ENCODE measurements at places on chromosomes 6 and 20. TPM values are rescaled to one million over a fixed set of nuclear protein-coding genes. Genes with fewer than 3 reads are reported as not detected.

- no peak for DNase-seq
- no peak overlapping the region for H3K27ac ChIP-seq
- peaks cover 12% of the 10 kb centered on the region for H3K27me3 ChIP-seq
- no peaks in the 10 kb centered on the region for H3K4me1 ChIP-seq
- H3K4me3 ChIP-seq = no peak overlapping the region
Observed at GRCh38 chr6:137087902-137088301, 43.1 kb upstream of the IL20RA start.

- H3K27ac ChIP-seq = peak overlapping the region; percentile 99
- H3K4me3 ChIP-seq = peak overlapping the region; percentile 44
- H3K27me3 ChIP-seq = no peaks in the 10 kb centered on the region
Observed at GRCh38 chr6:157019733-157020132, 242.6 kb downstream of the ARID1B start.

DNA sequence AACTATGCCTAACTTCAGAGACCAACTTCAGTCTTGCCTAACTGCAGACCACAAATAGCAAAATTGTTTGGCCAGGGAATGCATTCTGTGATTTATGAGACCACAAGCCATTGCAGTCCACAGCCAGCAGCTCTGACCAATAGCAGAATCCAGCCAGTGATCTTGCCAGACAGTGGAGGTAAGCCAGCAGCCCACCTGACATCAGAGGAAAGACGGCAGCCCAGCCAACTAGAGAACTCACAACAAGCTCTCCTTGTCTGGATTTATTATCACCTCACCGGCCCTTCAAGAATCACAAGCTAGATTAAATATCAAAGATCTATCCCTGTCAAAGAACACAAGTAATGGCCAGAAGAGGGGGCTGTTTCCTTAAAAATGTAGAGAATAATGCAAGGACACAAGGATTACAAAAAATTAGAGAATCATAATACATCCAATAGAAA lies 66.5 kb upstream of the SLC35F1 start:
- no peaks in the 10 kb centered on the region for H3K36me3 ChIP-seq
- H3K4me1 ChIP-seq = no peaks in the 10 kb centered on the region
- no peaks in the 10 kb centered on the region for H3K27me3 ChIP-seq
- H3K4me3 ChIP-seq = no peak overlapping the region

GRCh38 chr6:151443454-151443853 lies 8.5 kb downstream of the RMND1 start:
- H3K4me1 ChIP-seq = peaks cover 43% of the 10 kb centered on the region
- no peak overlapping the region for H3K27ac ChIP-seq
- no peaks in the 10 kb centered on the region for H3K36me3 ChIP-seq
- no peak for DNase-seq

DNA sequence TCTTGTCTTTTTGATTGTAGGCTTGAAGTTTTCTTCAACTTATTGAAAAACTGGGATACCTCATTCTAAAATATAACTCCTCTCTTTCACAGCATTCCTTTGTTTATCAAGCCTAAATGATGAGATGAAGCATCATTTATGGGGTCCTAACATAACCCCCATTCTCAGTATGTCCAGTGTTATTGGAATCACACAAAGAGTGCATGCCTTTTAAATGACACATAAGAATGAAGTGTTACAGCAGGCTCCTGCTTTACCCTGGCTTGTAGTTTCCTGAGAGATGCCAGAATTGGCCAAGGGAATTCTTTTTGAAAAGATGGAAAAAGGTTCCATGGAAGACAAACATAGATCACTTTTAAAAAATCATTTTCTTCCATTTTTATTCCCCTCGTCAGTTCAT lies 502.4 kb downstream of the BCKDHB start:
- H3K36me3 ChIP-seq = no peaks in the 10 kb centered on the region
- H3K27ac ChIP-seq = peak overlapping the region; percentile 95
- H3K4me3 ChIP-seq = 0 out of 2 replicates have a peak overlapping the region, but pooled peaks have one; percentile 7
- peaks cover 54% of the 10 kb centered on the region for H3K4me1 ChIP-seq

GRCh38 chr20:25090492-25091429 lies 8.8 kb upstream of the VSX1 start:
- no peak overlapping the region for H3K27ac ChIP-seq
- H3K4me1 ChIP-seq = no peaks in the 10 kb centered on the region
- no peak overlapping the region for H3K4me3 ChIP-seq
- peaks cover 49% of the 10 kb centered on the region for H3K27me3 ChIP-seq

DNA sequence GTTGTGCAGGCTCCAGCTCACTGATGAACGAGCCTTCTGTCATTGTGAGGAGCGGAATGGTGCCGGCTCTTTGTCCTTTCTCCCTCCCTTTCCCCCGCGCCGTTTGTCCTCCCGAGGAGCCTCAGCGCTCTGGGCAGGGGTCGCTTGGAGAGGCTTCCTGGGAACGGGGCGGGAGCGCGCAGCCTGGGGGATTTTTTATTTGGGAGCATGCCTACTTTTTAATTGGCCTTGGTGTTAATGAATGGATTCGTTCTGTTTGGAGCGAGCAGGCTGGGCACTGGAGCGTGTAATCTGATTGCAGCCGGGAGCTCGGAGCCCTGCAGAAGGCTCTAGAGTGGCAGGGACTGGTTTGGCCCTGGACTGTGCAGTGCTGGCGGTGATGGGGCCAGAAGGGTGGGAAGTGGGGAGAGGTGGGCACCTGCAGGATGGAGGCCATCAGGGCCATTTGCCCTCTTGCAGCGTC lies 118.8 kb downstream of the CDH4 start:
- no peak overlapping the region for H3K4me3 ChIP-seq
- H3K4me1 ChIP-seq = no peaks in the 10 kb centered on the region
- no peaks in the 10 kb centered on the region for H3K27me3 ChIP-seq
- no peak overlapping the region for H3K27ac ChIP-seq

- DNase-seq = peak; percentile 47
- H3K27me3 ChIP-seq = peaks cover 56% of the 10 kb centered on the region
- H3K4me3 ChIP-seq = peak within 1 kb of the TSS; percentile 67
- H3K27ac ChIP-seq = no peak within 1 kb of the TSS
- no peaks in the 10 kb centered on the region for H3K36me3 ChIP-seq
Observed at GRCh38 chr20:13220904-13221297, at the start of gene ISM1. ISM1 (plus strand) TSS chr20:13221274; CDS start chr20:13221777, 503 bp downstream.

- no peak overlapping the region for H3K4me3 ChIP-seq
- no peaks in the 10 kb centered on the region for H3K4me1 ChIP-seq
- no peaks in the 10 kb centered on the region for H3K27me3 ChIP-seq
- no peak for DNase-seq
- H3K27ac ChIP-seq = no peak overlapping the region
- H3K36me3 ChIP-seq = no peaks in the 10 kb centered on the region
Observed at GRCh38 chr6:156199182-156199581, 578.0 kb upstream of the ARID1B start.

DNA sequence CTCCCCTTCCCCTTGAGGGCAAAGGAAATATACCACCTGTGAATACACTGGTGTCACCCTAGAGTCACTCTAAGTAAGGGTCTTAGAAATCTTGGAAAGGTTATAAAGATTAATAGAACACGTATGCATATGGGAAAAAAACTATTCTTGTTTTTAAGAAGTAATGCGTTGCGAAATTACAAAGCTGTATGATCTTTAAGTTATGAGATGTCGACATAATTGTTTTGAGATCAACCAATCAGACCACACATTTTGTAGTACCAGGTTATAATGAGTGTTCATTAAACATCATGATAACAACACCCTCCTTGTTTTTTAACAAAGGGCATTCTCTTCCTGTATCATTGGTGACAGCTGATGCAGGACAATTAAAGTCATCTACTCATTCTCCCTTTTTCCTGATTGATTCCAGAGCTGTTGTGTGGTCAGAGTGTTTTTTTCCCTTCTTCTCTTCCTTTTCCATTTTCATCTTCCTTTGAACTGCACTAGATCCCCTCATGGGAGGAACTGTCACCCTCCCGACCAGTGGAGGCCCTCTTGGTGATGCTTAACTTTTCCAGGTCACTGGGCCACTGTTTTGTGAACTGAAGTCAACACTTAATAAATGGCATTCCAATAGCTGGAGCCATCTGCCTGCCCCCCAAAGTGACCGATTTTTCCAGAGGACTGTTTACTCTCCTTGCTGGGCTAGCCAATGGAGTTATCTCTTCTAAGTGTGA lies 37.0 kb downstream of the PRDM1 start:
- no peak overlapping the region for H3K27ac ChIP-seq
- no peak overlapping the region for H3K4me3 ChIP-seq
- no peak for DNase-seq
- H3K27me3 ChIP-seq = no peaks in the 10 kb centered on the region
- no peaks in the 10 kb centered on the region for H3K4me1 ChIP-seq

DNA sequence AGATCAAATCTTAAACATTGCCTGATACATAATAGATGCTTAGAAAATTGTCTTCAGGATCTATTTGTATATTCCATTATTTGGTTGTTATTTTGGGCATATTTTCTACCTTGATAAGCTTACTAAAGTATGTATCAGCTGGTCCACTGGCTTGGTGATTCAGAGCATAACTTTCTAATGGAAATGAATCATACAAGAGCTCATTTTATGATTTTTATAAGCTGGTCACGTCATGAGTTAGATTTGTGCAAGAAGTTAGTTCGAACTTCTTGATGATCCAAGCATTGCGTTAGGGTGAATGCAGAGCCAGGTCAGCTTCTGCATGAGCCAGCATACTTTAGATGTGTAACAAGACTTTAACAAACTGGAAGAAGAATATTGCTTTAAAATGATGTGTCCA lies 144.5 kb upstream of the FLRT3 start:
- peaks cover 23% of the 10 kb centered on the region for H3K4me1 ChIP-seq
- H3K27ac ChIP-seq = peak overlapping the region; percentile 28
- no peaks in the 10 kb centered on the region for H3K36me3 ChIP-seq

DNA sequence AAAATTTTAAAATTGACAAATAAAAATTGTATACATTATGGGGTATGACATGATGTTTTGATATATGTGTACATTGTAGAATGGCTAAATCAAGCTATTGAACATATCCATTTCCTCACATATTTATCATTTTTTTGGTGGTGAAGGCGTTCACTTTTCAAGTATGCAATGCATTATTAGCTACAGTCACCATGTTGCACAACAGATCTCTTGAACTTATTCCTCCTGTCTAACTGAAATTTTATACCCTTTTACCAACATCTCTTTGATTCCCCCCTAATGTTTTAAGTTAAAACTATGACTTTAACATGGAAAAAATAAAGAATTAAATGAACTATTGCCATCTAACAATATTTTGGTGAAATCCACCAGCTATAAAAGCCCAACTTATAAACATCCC lies 65.2 kb upstream of the UST start:
- peaks cover 7% of the 10 kb centered on the region for H3K4me1 ChIP-seq
- DNase-seq = peak; percentile 44
- H3K36me3 ChIP-seq = no peaks in the 10 kb centered on the region
- no peak overlapping the region for H3K27ac ChIP-seq
- H3K4me3 ChIP-seq = no peak overlapping the region

GRCh38 chr6:54255886-54256285 lies 52.4 kb upstream of the TINAG start:
- H3K36me3 ChIP-seq = no peaks in the 10 kb centered on the region
- peaks cover 6% of the 10 kb centered on the region for H3K4me1 ChIP-seq
- H3K27me3 ChIP-seq = no peaks in the 10 kb centered on the region

Gene RAB44
- total RNA-seq = not detected

Gene GSTA2
- total RNA-seq = 0.11 TPM

Gene CTAGE9
- not detected for total RNA-seq

Gene HFE
- total RNA-seq = 10.8 TPM

Gene BNIP5
- not detected for total RNA-seq
